ENCODE measurements at places on chromosomes 3 and 15.

GRCh38 chr3:115692887-115693524 lies 69.7 kb downstream of the GAP43 start:
- peak; percentile 62 for DNase-seq

DNA sequence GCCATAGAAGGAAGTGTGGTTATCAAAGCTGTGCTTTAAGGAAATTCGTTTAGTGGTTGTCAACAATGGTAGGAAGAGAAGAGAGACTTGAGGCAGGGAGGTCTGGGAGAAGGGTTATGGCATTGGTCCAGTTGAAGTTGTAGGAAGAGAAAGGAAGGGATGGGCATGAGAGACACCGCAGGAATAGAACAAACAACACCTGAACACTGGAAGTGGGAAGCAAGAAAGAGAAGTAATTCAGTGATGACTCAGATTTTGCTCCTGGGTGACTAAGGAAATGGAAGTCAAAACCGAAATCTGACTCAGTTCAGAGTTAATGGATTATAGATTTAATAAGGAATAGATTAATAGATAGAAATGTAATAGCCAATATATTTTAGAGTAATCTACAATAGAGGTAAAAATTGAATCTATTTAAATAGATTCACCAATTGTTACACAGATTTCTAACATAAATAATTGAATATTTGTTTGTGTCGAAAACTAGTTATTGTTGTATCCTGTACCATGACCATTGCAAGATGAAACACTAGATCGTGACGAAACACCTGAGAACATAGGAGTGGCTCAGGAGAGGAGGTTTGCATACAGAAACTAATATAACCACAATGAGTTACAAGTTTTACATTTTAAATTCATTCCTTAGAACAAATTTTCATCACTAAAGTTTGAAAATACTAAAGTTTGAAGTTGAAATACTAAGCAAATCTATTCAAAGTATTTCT lies 36.0 kb downstream of the THBS1 start:
- DNase-seq: no peak

- no peak for DNase-seq
Measured at GRCh38 chr3:49593041-49593440, 38.8 kb downstream of the BSN start.

- DNase-seq: no peak
Measured at GRCh38 chr3:66198437-66199088, 22.2 kb upstream of the SLC25A26 start.

- peak; percentile 21 for DNase-seq
Measured at GRCh38 chr3:157089455-157090221, 70.3 kb downstream of the CCNL1 start.

DNA sequence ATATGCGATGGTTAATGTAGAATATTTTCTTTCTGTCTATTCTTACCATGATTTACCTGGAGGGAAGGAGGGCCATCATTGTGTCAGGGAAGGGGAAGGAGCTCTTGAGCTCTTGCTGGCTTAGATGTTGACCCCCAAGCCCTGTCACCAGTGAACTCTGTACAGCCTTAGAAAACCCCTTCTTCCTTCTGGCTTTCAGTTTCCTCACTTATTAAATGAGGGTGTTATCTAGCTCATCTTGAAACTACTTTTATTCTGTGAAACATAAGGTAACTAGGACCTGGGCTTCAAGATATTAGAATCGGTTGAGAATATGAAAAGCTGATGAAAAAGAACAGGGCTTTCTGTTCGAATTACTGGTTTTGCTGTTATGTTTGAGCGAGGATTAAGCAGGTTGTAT lies 25.1 kb upstream of the UTS2B start:
- DNase-seq: no peak

- DNase-seq: no peak
Measured at GRCh38 chr3:156553705-156554356, 1.1 kb downstream of the SSR3 start.

DNA sequence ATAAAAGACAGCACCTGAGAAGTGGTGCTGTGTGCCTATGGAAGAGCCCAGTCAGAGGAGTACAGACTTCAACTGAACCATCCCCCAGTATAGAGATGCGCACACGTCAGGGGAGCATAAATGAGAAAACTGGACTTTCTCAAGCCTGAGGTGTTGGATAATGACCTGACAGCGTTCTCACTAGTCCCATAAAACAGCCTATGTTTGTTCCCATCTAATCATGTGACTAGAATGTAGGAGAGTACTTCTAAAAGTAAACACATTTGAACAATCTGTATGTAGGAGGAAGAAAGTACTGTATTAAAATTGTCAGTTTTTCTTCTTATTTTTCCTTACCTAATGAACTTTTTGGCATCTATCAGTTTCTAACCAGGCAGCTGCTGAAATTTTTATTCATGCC lies 498.9 kb downstream of the CNTN4 start:
- DNase-seq: no peak

DNA sequence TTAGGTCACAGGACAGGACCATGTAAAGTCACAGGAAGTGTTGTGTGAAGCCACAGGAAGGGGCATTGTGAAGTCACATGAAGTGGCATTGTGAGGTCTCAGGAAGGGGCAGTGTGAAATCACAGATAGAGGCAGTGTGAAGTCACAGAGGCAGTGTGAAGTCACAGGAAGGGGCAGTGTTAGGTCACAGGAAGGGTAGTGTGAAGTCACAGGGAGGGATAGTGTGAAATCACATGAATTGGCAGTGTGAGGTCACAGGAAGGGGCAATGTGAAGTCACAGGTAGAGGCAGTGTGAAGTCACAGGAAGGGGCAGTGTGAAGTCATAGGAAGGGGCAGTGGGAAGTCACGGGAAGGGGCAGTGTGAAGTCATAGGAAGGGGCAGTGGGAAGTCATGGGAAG lies 37.9 kb downstream of the GASK1A start:
- no peak for DNase-seq

DNA sequence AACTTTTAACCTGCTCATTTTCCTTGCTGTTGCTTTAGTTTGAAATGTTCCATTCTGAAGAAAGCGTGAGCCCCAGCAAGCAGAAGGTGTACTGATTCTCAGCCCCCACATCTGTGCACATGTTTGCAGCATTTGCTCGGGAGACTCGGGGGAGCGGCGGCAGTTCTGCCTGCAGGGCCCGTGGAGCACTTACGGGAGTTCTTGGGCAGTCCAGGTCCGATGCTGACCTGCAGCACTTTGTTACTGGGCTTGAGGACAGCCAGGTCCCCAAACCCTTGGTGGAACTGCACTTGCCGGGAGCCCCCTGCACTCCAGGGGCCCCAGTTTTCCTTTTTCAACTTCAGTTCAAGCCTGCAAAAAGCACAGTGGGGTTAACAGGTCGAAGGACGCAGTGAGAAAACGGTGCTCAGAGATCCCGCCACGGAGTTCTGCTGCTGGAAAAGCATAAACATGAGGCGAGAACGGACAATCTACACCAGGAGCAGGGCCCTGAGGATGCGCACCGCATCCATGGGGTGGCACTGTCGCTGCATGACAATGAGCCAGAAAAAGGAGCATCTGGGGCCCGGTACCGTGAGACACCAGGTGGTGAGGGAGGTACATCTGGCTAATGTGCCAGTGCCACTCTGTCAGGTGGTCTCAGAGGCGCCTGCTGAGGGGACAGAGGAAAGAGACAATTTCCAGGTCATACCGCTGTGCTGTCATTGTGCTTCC lies 45.6 kb upstream of the LDHAL6B start:
- DNase-seq: no peak

- DNase-seq: no peak
Measured at GRCh38 chr3:151318991-151319390, 2.4 kb upstream of the GPR87 start.

DNA sequence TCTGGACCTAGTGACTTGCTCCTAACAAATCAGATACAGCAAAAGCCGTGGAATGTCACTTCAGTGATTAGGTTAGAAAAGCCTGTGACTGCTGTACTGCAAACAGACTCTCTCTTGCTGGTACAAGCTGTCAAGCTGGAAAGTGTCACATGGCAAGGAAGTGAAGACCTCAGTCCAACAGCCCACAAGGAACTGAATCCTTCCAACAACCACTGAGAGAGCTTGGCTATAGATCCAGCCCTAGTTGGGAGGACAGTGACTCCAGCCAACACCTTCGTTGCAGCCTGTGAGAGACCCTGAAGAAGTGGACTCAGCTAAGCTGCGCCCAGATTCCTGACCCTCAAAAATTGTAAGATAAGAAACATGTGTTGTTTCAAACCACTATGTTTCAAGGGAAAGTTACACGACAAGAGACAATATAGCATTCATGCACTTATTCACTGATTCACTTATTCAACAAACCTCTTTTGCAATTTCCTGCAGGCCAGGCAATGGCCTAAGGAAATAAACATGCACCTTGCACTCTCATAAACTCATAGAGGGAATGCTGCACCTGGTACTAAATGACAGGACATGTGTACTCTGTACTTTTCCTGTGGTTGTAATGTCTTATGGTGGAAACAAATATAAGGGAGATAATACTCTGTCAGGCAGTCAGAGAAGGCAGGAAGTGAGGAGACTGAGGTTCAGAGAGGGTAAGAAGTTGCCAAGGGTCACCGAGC lies 142.9 kb downstream of the CADPS start:
- DNase-seq: no peak

- DNase-seq: no peak
Measured at GRCh38 chr3:115986555-115987207, 363.4 kb downstream of the GAP43 start.

DNA sequence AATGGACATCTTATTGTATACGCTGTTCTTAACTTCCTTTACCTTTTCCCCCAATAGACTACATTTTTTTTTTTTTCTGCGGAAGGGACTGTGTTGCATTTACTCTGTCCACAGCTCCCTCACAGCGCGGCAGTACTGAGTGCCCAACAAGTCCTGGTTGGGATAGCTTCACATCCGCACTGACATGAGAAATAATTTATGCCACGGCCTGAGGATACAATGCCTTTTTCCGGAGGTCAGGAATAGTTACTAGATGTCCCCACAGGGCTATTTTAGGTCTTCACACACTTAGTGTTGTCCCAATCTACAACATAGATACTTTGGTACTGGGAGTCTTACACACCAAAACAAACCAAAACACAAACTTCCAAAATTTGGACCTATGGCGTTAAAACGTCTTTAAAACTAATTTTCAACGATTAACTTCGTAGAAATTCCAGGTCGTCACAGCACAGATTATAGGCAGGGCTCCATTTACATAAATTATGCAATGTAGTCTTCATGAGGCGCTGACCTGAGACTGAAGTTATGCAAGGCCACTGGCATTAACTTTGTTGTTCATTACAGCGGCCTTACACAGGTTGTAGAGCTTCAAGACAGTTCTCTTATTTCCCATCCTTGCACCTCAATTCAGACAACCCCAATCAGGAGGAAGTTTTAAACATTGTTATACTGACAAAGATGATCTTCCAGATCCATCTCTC lies 989 bp upstream of the PPIB start:
- no peak for DNase-seq

DNA sequence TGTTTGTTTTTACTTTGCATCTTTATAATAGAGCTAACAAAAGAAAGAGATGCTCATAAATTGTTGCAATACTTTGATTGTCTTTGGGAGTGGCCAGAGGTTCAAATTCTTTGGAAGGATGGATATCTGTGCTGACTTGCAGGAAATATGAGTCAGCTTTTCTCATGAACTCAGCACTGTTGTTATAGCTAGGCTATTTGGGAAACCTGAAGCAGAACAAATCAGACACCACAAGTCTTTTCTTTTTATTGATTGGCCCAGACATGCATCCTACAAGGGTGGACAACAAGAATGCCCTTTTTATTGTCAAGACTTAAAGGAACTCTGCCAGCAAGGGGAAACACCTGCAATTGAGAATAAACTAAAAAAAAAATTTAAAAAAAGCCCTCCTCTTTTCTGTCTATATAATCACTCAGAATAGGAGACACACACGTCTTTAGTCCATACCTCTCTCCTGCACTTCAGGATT lies 4.6 kb upstream of the DENND4A start:
- DNase-seq: no peak

- peak; percentile 23 for DNase-seq
Measured at GRCh38 chr3:109702252-109702651, 364.9 kb upstream of the DPPA4 start.

GRCh38 chr3:192642651-192643050 lies 84.7 kb downstream of the FGF12 start:
- DNase-seq: no peak

DNA sequence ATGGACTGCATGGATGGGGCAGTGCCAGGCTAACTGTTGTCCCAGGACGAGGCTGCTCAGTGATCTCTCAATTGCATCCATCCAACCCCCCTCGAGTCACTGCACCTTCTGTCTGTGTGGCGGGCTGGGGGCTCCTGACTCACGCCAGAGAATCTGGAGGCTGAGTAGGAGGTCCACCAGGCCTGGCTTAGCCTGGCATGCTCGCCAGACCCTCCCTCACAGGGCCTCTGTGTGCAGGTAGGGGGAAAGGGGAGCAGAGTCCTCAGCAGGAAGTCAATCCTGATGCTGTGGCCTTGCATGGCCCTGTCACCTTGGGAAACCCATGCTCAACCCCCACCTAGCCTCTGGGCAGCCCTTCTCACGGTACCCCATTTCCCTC lies 140.6 kb downstream of the NUP210 start:
- no peak for DNase-seq

DNA sequence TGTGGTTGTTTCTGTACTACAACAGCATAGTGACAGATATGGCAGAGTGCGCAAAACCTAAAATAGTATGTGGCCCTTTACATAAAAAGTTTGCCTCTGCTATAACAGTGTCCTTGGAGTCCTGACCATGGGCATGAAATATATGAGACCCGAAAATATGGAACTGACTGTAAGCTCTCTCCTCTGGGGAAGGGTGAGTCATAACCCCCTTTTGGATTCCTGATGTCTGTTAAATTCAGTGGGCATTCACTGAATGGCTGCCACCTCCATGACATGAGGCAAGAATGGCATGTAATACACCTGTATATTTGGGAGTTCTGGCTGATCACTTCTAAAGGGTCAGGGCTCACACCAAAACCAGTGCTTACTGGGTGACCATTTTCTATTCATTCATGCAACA lies 6.1 kb downstream of the TBC1D2B start:
- no peak for DNase-seq

- DNase-seq: peak; percentile 85
Measured at GRCh38 chr3:37996785-37997301, 6.3 kb downstream of the VILL start.

DNA sequence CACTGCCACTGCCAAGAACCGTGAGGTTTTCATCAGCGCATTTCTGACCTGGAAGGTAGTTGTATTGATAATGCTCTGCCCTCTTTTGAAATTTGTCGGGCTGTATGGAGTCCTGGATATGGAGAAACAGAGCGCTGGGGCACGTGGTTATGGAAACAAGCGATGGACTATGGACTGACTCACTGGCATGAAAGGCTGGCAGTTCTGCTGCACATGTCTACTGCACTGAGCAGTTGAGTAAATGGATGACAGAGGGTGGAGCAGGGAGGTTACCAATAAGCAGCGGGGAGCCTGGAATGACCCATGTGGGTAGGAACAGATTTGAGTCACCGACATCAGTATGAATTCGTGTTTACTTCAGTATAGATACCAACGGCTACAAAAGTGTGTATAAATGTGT lies 429.5 kb downstream of the OCA2 start:
- DNase-seq: no peak

- DNase-seq: peak; percentile 59
Measured at GRCh38 chr15:101264011-101264410, 12.2 kb upstream of the CHSY1 start.

- DNase-seq: no peak
Measured at GRCh38 chr3:132593947-132594323, 3.1 kb upstream of the ACKR4 start.

GRCh38 chr3:142815803-142816202 lies 73.1 kb downstream of the PCOLCE2 start:
- no peak for DNase-seq

- DNase-seq: no peak
Measured at GRCh38 chr3:134597390-134597970, 53.3 kb downstream of the KY start.

Data from GM13977 (cell line).